ENCODE measurements at places on chromosomes 5 and 9.

DNA sequence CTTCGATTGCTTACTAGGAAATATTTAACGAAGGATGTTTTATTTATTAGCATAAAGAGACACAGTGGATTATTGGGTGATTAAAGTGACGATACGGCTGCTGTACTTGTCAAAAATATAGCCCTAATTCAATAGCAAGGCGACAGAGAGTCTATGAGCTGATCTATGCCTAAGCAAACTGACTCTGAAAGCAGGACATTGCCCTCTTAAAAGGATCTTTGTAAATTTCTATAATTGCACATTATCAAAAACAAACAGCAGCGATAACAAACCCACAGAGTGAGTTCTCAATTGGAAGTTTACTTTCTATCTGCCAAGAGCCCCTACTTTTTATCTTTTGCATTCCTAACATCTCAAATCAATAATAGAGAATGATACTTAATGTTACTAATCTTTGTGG, 31.4 kb downstream of the TLX3 start:
- no peak for DNase-seq

GRCh38 chr5:351921-352245, 30.4 kb downstream of the AHRR start:
- DNase-seq, result no peak

- no peak for DNase-seq
Measured at GRCh38 chr9:121700165-121700831, 48.9 kb downstream of the DAB2IP start.

DNA sequence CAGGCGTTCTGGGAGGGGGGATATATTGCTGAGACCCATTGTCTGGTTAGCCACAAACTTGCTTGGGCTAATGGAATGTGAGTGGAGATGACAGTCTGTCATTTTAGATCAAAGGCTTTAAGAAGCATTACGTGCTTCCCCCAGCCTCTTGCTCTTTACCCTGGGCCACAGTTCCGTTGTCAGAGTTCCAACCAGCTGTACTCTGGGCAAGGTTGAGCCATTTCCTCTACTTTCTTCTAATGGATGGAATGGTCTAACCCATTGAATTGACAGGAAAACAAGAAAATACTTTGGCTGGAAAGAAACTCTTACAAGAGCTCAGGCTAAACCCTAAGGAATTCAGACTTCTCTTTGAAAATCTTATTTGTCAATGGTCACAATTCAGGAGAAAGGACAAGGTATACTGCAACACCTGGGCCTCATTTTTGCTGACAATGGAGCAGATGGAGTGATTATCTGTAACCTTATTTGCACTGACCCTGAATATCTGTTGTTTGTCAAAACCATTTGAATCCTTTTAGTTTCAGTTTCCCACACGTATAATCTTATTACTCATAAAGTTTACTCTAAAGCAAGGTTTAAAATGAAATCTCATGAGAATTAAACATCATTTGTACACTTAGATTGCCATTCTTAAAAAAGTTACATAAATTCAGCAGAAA, 231.4 kb downstream of the PDE4D start:
- DNase-seq, result no peak

- DNase-seq, result no peak
Measured at GRCh38 chr9:95643619-95644018, 126.8 kb upstream of the PTCH1 start.

- no peak for DNase-seq
Measured at GRCh38 chr9:99272836-99273235, 50.8 kb downstream of the SEC61B start.

DNA sequence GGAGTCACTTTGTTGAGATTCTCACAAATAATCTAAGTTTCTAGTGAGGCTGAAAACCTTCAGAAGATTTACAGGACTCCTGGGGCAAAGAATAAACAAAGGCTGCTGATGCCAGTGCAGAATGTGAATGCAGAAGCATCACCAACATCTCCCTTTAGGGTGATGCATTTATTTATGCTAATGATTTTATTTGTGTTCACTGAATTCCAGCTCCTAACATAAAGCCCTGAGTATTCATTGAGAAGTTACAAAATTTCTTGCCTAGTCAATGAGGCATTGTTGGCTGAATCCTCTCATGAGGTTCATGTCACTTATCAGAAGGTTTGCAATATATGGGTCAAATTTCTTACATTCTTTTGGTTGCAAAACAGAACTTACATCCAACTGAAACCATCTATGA, 70.0 kb downstream of the GRIN3A start:
- no peak for DNase-seq

DNA sequence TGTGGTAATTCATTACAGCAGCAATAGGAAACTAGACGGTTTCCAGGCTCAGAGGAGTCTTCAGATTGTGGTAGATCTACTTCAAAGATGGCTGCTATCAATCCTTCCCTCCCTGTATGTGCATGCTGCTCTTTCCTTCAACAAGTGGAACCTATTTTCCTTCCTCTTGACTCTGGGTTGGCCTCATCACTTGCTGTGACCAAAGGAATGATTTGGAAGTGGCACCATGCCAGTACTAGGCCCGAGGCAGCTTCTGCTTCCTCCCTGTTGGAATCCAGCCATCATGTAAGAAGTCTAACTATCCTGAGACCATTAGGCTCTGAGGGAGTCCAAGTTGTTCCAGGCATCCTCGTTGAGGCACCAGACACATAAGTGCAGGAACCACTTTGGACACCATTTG, 46.5 kb upstream of the MCTP1 start:
- no peak for DNase-seq

GRCh38 chr9:129832982-129833381, 2.1 kb downstream of the C9orf78 start:
- no peak for DNase-seq

GRCh38 chr9:109403116-109403515, 82.3 kb upstream of the EPB41L4B start:
- no peak for DNase-seq

DNA sequence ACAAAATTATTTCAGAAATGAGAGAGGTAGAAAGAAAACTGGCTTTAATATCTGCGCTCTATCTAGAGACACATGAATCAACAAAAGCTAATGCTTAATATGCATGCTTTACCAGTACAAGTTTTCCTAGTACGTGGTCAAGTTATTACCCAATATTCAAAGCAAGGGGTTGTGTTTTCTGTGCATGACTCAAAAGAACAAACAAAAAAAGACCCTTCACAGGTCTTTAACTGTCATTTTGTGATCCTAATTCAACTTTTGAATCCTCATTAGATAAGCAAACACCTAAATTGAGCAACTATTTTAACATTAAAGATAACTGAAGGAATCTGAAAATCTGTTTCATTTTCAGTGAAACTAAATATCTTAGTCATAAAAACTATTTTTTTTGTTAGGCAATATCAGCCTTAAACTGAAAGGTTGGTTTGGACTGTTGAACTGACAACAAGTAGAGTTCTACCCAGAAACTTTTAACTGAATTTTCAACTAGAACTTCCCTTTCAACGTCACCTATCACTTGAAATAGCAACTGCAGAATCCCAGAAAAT, 12.5 kb downstream of the ST8SIA4 start:
- no peak for DNase-seq

DNA sequence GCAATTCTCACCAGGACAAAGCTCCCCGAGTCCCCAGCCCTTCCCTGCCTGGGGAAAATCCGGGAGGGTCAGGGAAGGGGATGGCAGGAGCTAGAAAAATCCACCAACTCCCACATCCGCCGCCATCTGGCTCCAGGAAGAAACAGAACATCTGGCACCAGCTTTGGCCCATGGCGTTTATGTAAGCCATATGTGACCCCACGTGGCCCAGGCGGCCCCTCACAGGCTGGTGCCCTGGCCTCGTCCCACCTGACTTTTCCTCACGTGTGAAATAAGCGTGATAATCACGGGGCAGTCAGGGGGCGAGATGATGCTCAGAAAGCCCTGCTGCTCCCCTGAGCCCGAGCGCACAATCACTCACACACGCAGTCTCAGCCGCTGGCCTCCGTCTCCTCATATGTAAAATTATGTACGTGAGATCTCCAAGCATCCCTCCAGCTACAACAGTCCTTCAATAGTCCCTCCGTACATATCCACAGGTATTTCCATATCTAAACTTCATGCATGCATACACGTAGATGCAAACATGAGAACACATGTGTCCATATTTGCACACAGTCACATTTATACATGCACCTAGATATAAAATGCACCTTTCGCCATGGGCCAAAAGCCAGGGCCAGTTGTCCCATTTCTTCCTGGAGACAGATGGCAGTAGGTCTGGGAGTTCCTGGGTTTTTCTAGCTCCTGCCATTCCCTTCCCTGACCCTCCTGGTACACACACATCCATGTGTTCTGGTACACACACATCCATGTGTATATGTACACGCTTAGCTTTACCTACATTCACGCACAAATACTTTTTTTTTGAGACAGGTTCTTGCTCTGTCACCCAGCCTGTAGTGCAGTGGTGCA, 28.9 kb downstream of the PLPP7 start:
- no peak for DNase-seq

DNA sequence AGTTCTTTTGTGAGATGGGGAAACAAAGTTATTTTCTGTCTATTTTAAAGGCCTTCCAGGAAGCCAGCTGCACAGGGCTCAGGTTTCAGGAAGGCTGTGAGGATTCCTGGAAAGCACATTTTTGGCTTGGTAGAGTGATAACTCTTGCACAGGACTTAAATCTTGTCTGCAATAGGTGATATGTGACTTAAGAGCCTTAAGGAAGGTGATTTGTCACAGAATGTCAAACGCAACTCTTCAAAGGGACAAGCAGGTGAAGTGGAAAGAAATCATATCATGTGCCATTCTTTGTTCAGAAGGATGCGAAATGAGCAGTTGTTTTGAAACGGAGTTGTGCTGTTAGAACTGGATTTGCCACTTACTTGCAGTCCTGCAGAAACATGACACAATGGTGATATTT, 459.3 kb downstream of the MAT2B start:
- no peak for DNase-seq

GRCh38 chr9:77488439-77489126, 159.5 kb downstream of the GNA14 start:
- no peak for DNase-seq

GRCh38 chr9:133609311-133610098, at the start of gene FAM163B:
TSS of gene FAM163B (minus strand) at chr9:133609389. CDS start at chr9:133580223, 29,166 bp downstream.
- no peak for DNase-seq

- no peak for DNase-seq
Measured at GRCh38 chr9:107694390-107694789, 204.8 kb upstream of the KLF4 start.

DNA sequence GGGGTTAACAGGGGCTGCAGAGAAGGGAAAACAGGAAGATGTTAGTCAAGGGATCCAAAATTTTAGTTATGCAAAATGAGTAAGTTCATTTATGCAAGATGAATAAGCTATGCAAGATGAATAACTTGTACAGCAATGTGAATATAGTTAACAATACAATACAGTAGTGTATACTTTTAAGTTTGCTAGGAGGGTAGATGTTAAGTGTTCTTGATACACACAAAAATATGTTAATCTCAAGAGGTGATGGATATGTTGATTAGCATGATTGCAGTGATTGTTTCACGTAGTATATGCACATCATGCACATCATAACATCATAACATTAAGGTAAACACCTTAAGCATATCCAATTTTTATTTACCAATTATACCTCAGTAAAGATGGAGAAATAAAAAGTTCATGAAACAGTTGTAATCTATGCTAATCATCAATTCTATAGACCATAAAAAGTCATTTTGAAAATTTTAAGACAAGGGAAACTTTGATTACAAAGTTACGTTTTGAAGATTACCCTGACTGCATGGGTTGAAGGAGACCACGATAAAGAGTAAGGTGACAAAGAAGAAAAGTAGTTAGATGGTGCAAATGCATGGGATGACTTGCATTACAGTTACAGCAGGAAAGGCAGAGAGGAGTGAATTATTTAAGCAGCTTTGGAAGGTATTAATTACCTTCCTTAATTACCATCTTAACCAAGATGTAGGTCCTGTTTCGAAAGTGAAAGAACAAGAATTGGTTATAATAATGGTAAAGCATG, 31.4 kb downstream of the FAM174A start:
- DNase-seq, result no peak

DNA sequence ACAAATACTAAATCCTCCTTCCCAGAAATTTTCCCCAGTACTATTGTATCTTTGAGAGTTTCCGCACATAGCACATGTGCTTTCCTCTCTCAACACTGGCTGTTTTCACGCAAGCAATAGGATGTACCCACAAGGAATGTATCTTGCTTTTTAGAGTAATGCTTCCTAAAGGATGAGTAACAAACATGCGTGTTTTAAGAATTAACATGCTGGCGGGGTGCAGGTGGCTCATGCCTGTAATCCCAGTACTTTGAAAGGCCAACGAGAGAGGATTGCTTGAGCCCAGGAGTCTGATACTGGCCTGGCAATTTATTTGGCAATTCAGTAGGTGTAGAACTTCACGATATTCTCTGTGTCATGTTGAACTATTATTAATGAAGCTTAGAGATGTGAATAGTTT, 4.6 kb downstream of the RUFY1 start:
- no peak for DNase-seq

DNA sequence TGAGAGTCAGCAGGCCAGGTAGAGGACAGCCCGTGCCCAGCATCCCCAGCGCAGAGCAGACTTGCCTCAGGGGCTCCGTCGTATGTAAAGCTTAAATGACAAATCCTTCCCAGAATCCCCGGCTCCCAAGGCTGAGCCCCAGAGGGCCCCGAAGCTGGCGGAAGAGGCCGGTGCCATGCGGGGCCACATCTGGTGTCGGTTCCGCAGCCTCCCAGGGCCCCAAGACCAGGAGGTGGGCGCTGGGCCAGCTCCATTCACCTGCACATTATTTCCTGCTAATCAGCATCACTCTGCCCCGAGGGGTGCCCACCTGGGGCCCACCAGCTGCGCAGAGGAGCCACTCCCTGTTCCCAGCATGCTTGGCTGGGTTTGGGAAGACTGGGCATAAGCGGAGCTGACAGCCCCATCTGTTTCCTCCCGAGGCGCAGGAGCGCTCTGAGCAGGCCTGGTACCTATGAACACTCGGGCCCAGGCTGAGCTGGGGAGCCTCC, 124.0 kb upstream of the PPP1R26 start:
- DNase-seq, result no peak

DNA sequence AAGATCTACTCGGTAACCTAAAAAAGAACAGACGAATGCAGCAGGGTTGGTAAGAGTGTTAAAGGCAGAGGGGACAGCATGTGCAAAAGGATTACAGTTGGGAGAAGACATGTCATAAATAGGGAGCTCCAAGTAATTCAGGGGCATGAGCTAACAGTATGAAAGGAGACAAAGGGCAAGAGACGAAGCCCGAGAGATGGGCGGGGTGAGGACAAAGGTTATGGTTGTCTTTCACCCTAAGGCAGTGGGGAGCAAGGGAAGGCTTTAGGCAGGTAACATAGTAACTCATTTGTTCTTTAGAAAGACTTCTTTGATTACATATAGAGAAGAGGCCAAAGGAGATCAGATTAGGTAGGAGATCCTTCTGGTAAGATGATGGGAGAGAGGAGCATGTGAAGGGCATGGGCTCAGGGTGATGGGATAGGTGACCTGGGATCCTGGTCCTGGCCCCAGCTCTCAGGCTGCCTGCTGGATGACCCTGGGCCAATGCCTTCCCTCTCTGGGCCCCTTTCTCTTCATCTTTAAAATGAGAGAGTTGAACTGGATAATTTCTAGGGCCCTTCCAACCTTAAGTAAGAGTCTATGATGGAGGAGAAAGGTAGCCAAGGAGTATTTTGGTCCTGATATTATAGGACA, 19.5 kb downstream of the MORN5 start:
- no peak for DNase-seq
